SIG-M5 (cell line): ENCODE measurements at places on chromosomes 16 and 17.

GRCh38 chr16:23927796-23928195 is 92.0 kb downstream of the PRKCB start:
- DNase-seq = no peak

DNA sequence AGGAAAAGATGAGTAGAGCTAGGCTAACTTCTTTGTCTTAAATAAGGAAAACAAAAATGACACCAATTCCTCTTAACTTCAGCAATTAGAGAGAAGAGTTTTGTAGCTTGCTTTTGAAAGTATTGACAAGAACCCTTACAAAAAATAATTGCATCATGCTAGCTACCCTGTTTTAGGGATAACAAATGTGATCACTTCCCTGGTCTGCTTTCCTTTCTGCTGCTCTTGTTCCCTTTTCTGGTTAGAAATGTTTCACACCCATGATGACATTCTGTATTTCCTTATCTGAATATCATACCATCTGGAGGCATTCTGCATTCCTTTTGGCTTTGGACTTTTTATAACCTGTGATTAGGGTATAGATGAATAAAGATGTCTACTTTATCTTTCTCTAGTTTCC is 9.9 kb upstream of the SMIM36 start:
- no peak for DNase-seq

- DNase-seq = no peak
Observed at GRCh38 chr16:30889721-30890120, 4.2 kb downstream of the BCL7C start.

- DNase-seq = no peak
Observed at GRCh38 chr16:64184156-64184555, 937.7 kb downstream of the CDH11 start.

DNA sequence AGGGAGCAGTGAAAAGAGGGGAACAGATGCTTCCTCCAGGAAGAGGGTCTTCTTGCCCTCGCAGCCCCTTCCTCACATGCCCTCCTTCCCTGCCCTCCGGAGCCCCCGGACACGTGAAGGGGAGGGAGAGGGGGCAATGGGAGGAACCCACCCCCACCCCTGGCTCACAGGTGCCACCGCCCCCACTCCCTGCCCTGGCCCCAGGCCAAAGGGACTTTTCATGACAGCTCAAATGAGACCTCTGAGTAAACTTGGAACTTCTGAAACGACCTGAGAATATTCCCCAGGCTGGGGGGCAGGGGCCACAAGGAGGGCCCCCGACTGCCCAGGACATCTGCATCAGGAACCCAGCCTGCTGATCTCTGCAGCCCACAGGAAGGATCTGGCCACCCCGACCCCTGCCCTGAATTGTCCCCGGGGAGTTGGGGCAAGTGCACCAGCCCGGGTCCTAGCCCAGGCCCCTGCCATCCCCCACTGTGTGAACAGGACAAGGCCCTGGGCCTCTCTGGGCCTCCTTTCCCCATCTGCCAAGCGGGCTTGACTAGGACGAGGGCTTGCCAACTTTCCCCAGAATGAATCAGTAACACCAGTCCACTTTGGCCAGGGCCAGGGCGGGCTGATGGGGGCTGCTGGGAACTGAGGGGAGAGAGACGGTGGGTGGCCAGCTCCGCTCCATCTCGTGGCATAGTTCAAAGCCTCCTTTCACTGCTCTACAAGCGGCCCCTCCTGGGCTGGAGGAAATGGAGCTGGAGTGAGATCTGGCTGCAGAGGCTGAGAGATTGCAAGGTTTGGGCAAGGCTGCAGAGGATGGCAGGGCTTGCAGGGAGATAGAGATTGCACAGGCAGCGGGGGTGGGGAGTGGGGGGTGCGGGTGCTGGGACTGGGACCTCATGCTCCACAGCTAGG is 3.8 kb downstream of the IL21R start:
- DNase-seq = no peak

- no peak for DNase-seq
Observed at GRCh38 chr16:31664683-31665482, 137.2 kb downstream of the AHSP start.

DNA sequence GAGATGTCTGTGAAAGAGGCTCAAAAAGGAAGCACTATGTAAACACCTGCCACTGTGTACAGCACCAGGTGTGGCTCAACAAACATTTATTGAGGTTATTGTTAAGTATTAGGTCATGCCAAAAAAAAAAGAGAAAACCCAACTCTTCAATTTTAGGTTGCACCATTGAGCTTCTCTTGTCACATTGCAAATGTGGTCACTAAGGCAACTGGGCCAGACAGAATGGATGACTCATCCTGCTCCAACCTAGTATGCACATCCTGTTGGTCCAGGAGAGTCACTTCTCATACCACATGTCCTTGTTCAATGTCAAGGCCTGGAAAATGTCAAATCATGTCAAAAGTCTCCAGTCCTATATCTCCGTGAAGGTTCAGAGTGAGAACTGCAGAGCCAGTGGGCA is 25.0 kb downstream of the HOXB1 start:
- no peak for DNase-seq

DNA sequence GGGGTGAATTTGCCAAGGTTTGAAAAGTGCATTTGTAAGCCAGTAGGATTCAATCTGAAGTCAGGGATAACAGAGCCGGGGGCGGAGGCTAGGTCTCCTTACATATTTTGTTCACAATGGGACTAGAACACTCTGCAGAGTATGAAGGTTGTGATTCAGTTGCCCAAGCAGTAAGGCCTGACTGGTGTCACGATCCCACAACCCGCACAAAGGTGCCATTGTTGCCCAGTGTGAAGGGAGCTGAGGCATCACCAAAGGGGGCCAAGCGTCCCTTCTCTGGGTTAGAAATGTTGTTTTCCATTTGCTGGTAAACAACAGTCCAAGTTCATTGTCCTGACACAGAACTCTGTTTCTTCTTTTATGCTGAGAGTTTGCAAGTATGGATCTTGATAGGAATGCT is 471.8 kb downstream of the MAF start:
- no peak for DNase-seq

DNA sequence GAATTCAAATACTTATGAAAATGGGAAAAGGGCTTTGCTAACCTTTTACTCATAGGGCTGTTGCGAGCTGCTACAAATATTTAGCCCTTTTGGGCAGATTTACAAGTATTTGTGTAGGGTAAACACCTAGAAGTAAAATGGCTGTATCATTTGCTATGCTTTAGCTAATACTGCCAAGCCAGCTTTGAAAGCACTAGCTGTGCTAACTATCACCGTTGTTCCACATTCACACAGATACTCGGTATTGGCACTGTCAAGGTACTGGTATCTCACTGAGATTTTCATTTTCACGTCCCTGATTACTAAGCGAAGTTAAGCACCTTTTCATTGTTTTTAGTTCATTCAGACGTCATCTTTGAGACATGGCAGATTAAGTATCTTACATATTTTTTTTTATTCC is 84.8 kb downstream of the GLG1 start:
- DNase-seq = no peak

DNA sequence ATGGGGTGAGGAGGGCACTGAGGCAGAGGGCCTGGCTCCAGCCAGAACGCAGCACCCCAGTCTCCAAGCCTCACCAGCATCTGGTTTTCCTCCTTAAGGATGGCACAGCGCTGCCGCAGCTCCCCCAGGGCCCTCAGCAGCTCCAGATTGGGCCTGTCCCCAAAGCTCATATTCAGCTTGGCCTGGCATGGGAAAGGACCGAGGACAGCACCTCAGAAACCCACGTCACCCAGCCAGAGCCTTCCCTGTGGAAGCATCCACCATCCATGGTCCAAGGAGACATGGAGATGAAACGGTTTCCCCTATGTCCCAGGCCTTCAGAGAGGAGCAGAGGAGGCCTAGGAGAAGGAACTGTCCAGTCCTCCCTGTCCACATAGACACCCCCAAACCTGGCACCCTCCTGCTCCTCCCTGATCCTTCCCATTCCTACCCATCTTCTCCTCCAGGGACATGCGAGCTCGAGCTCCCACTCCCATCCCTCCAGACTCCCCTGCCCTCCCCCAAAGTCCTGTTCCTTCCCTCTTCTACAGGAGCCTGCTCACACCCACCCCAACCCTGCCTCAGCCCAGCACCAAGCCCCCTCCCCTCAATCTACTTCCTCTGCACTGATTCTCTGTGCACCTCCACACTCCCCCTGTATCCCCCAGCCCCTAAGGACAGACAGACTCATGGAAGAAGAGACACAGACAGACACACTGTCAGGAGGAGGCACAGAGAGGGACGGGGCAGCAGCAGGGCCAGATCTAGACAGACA is 1.8 kb downstream of the TSPOAP1 start:
- DNase-seq = no peak

DNA sequence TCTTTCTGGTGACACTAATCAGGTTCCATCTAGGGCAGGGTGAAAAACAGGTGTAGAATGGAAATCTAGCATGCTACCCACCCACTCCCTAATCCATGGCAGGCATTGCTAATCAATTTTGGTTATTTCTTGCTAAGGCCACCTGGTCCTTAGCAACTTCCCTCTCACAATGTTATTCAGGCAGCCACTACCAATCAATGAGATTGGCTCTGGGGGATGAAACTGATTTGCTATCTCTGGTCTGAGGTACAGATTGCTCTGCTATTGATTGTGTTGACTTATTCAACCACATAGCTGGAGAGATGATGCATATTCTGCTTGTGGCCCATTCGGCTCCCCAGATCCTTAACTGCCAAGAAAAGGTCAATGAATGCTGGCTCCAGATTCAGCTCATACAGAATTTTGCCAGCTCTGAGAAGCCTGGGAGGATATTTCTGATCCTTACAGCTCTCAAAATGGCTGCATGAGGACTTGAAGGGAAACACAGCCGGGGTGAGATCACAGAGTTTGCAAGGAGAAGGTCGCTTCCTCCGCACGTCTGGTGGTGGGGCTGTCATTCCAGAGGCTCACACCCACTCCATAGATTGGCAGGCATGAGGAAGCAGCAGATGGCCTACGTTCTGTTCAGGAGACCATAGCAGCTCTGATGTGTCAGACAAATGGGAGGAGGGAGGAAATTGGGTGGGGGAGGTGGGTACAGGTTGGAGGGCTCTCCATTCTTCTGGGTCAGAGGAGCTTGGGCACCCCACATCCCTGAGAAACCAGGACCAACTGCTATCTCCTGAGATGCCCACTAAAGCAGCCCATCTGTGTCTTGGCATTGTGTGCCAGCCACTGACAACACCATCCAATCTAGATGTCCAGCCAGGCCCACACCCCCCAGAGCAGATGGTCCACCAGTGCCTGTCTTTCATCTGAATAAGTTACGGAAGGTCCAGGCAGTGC is 22.3 kb downstream of the SEZ6 start:
- DNase-seq = no peak

DNA sequence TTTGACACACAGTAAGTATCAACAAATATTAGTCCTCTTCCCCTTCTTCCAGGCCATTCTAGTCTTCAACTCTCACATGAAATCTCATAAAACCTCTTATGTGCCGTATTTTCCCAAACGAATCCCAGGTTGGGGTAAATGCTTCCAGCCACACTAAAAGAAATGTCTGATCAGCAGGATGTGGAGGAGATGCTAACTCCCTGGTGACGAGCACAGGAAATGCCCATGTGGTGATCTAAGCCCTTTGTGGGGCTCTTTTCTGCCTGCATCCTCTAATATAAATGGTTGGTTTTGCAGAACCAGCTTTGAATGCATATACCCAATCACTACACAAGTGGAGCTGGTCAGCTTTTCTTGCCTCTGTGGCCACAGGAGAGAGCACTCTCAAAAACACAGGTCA is 498.2 kb upstream of the ERCC4 start:
- DNase-seq = no peak

DNA sequence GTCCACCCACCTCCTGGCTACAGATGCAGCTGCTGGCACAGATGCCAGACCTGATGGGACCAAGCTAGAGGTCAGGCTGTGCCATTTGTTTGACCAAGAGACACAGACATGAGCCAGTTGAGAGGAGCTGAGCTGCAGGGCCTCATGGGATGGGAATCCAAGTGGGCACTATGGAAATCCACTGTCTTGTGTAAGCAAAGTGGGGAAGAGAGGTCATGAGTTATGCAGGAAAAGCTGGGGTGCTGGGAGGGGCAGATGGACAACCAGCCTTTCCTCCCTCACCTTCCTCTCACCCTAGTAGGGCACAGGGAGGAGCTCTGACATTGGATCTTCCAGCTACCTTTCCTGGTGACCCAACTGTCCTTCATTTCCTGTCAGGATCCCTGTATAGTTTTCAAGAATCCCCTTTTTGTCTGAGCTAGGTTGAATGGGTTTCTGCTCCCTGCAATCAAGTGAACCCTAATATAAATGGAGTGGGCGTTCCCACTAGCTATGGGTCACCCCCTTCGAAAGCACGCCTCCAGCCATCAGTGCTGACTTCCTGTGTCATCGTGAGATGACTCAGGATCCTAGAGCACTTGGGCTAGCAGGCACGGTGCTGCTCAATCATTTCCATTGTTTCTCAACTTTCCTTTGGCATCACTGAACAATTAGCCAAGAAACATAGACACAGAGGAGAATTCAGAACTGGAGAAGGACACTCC is 13.6 kb downstream of the ATPAF2 start:
- DNase-seq = no peak

DNA sequence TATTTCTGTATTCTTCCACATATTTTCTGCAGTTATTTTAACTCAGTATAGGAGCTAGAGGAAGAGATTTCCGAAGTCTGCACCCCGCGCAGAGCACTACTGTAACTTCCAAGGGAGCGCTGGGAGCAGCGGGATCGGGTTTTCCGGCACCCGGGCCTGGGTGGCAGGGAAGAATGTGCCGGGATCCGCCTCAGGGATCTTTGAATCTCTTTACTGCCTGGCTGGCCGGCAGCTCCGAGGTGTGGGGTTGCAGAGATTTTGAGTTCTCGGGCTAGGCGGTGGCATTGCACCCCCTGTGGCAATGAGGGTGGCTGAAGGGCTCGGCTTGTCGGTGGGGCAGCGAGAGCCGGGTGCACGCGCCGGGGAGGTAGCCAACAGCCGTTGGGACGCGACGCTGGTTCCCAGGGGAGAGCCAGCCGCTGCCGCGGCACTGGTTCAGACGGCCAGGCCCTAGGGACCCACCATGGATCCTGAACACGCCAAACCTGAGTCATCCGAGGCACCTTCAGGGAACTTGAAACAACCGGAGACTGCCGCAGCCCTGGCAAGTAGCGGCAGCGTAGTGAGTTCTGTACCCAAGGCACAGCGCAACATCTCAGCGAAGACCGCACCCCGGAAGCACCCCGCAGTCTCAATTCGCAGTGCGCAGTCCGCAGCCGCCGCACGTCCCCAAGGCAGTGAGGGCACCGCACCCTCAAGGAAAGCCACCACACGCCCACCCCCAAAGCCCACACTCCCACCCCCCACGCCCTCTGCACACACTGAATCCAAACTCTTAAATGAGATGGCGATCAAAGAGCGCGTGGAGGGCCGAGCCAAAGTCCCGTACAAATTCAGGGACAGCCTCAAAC is at the start of gene CMTM1:
Gene CMTM1, plus strand, starts transcription at position 389 of the 851 bp plus-strand sequence. Its CDS starts 75 bp downstream, at position 464.
- no peak for DNase-seq
